Stimulated activated CD8-positive, alpha-beta memory T cell treated with anti-CD3 and anti-CD28 coated beads, Interleukin-4, amount 100 ng/mL, for 1 hour (primary cell): ENCODE measurements at places on chromosomes 12 and 14.

DNA sequence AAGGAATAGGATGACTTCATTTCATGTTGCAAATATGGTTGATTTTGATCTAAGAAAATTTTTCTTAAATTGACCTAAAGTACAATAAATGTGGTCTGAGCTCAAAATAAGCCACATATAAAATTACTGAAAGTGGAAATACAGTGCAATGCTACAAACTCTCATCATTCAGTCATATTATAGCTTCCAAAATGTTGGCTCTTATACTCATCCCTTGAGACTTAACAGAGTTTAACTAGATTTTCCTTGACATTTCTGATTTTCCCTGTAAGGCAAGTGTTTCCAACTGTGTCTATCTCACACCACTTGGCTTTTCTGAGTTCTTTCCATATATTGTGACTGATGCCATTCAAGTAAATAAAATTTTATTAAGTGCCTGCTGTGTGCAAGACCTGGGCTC lies 123.7 kb upstream of the NTF3 start:
- DNase-seq = no peak

GRCh38 chr14:33742166-33742565 lies 208.7 kb downstream of the EGLN3 start:
- no peak for DNase-seq

GRCh38 chr12:65758401-65758800 lies 65.9 kb upstream of the HMGA2 start:
- no peak for DNase-seq

GRCh38 chr12:31506515-31507306 lies 84.2 kb downstream of the DENND5B start:
- DNase-seq = no peak

GRCh38 chr14:74959596-74960180 lies 4.3 kb upstream of the PGF start:
- DNase-seq = no peak

DNA sequence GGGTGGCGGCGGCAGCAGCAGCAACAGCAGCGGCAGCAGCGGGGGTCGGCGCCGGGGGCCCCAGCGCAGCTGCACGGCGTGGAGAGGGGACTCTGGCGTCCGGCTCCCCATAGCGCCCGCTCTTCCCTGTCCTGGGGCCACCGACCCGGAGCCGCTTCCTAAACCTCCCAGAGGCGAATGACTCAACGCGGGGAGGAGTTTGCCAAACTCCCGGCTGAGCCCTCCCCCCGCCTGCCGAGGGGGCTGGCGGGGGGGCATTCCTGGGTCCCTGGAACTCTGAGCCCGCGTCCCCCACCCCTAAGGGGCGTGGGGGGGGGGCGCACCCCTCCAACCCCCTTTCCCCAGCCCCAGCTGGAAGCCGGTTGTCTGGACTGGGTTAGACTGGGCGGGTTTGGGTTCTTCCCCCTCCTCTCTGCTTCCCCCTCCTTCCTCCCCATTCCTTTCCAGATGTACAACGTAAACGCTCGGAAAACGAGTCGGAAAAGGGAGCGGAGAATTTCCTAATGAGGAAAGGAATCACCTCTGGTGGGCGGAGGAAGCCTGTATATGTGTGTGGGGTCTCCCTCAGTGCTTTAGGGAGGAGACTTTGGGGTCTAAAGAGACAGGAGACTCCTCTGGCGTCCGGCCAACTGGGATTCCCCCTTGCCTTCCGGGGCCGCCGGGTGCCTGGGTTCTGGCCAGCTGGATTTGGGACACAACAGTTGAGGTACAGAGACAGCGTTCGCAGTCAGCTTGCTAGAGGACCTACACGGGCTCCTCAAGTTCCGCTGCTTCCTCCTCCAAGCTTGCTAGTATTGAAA lies at the start of gene ITGA5:
Gene ITGA5 (minus strand): TSS at position 179 of the 800 bp plus-strand sequence. CDS start 68 bp downstream, at position 111.
- no peak for DNase-seq

GRCh38 chr12:24600996-24601395 lies 347.9 kb downstream of the BCAT1 start:
- no peak for DNase-seq
